ENCODE measurements at places on chromosomes 7 and 10.

GRCh38 chr10:133438711-133439273 lies 14.4 kb upstream of the SPRN start:
- DNase-seq = no peak

- no peak for DNase-seq
Observed at GRCh38 chr7:1197997-1198625, 34.6 kb upstream of the UNCX start.

DNA sequence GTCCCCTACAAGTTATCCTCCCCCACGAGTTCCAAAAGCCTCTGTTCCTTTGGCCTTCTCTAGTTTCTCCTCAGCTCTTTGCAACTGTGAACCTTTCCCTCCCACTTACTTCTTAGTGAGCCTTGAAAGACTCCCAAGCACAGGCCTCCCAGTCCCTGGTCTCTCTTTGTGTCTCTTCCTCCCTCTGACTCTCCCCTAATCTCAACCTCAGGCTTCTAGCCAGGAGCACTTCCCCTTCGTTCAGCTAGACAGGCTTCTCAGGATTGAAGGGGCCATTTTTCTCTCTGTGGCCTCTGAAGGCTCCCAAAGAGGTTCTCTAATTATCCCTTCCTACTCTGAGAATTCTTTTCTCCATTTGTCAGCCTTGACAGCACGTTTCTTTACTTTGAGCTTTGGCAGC lies 50.2 kb upstream of the PHYHIPL start:
- no peak for DNase-seq

GRCh38 chr7:42932811-42933591 lies 825 bp downstream of the MRPL32 start:
- no peak for DNase-seq

DNA sequence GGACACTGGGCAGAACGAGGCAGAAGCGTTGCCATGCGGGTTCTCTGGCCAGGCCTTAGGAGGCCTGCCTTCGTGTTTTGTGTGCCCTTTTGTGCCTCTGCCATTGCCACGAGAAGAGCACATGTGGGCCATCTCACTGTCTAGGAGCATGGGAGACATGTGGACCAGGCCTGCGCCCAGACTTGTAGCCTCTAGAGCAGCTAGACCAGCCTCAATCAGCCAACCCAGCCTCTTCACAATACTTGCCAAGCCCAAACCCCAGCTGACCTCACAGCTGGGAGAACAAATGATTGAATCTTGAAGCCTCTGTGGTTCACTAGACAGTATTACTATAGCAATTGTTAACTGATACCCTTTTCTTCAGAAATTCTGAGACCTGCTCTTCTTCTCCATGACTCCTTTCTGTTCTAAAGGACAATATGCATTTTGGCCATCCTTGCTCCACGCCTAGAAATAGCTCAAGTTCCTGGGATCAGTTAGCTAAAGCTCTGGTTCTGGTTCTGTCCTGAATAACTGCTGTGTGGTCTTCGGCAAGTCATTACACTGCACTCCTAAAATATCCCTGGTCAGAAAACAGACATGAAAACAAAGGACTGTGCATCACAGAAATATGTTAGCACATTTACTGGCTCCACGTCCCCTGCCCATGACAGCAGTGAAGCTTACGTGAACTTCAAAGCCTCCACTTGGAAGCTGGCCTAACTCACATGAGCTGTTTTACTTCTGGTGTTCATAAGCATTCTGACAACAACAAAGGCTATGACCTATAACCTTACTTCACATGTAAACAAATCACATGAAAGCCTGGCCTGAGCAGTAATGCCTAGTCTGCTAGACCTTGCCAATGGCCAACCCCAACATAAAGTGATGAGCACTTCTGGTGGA lies 72.3 kb upstream of the MKRN1 start:
- DNase-seq = no peak

DNA sequence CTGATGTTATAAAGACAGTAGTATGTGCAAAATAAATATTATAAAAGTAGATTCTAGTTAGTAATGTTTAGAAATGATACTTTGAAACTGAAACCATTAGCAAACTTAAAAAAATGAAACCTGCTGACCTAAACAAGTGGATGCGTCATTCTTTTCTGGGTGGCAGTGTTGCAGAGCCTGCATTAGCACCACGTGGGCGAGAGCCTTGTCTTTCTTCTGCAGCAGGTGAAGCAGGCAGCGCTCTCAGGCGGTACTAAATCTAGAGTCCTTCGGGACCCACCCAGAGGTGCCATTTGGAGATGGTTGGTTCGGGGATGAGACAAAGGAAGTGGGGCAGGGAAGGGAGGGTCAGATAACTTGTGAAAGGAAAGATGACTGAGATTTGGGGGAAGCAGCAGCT lies 759.1 kb upstream of the IGFBP3 start:
- no peak for DNase-seq

GRCh38 chr7:150986099-150986512 lies 4.7 kb upstream of the NOS3 start:
- peak; percentile 39 for DNase-seq

DNA sequence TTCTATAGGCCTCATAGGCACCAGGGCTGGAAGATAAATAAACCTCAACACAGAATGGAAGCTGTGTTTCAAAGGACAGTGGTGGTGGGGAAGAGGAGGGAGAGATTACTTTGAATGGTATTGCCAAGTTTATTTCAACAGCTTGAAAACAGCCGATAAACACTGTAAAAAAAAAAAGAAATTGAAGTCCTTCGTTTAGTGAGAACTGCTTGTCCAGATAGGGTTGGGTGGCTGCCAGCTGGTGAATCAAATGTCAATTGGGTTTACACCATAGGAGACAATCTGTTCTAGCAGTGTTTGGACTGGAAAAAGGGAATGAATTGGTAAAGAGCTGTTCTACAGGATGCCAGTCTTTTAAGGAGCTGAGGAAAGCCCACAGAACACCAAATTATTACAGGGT lies 254.8 kb downstream of the PHF14 start:
- no peak for DNase-seq

DNA sequence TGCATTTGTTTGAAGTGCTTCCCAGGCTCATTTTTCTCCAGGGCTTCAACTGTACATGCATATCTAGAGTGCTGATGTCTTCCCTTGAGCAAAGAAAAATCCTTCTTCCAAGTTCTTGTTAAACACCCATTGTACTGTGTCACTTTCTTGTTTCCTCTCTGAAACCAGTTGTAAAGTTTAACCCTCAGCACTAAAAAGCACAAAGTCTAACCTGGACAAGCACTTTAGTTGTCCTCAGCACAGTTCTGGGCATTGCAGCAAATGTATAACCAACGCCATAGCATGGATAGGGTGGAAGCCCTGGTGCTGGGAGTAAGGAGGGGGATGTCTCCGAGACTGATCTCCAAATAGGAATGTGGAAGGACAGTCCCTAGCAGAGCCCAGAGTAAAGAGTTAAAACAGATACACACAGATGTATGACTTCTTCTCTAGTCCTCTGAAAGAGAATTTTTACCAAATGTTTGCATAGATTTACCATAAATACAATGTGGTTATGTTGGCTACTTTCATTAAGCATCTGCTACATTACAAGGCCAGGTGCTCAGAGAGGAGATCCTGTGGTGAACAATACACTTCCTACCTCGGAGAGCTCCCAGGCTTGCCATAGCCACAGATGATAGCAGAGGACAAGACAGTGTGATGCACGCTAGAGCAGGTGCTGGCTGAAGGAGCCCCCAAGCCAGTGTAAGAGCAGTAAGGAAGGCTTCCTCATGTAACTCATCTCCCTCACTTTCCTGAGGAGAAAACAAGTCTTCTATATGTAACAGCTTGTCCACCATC lies 57.0 kb downstream of the DNAJC12 start:
- no peak for DNase-seq

- no peak for DNase-seq
Observed at GRCh38 chr10:69096045-69096444, 8.1 kb downstream of the SRGN start.

GRCh38 chr7:141209454-141209853 lies 135.6 kb downstream of the TMEM178B start:
- DNase-seq = no peak

DNA sequence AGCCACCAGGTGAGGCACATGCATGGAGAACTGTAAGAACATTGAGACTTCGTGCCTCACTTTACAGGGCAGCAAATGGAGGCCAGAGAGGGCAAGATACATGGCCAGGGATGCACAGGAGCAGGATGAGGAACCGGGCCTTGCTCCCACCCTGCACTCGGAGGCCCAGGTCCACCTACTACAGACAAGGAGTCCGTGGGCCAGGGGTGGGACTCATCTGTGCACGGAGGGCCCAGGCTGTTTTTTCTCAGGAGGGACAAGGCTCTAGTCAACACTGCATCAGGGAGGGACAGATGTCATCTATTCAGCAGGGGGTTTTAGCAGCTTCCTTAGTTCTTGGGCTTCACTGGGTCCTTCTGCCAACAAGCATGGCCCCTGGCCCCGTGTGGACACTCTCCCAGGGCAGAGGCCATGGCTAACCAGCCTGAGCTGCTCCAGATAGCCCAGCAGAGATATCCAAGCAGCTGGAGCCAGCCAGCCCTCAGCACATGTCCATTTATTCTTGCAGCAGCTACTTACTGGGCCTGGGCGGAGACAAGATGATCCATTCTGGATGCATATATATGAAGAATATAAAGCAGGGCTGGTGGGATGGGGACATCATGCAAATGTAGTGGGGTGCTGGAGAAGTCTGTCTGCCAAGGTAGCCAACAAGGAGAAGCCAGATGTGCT lies 134.5 kb upstream of the RET start:
- no peak for DNase-seq

DNA sequence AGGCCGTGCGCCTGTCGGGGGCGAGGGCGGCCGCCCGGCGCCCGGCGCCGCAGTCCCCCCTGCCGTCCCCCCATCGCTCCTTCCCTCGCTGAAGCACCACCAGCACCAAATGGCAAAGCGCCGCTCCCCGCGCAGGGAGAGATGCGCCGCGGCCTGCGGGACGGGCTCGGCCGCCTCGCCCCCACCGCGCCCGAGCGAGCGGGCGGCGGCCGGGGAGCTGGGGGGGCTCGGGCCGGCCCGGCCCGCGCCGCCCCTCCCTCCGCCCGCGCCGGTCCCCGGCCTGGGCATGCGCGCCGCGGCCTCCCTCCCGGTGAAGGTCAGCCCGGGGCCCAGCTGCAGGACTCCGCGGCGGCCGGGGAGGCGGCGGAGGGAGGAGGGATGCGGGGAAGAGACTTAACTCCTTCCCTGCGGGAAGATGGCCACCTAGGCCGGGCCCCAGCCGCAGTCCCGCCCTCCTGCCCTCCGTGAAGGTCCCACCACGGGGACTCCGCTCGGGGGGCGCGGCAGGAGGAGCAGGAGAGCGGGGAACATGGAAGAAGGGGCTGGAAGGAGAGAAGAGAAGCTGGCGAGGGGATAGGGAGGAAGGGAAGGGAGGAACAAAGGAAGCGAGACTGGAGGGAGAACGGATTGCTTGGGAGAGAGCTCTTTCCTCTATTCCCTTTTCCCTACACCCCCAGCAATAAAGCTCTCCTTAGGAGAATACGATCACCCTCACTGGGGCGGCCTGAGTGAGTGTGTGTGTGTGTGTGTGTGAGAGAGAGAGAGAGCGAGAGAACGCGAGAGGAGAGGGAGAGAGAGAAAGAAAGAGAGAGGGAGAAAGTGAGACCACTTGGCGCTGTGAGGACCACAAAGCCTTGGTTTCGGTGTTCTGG lies 3.4 kb upstream of the SMARCD3 start:
- peak; percentile 40 for DNase-seq

- DNase-seq = no peak
Observed at GRCh38 chr7:128962899-128963298, 25.2 kb downstream of the IRF5 start.

GRCh38 chr7:70116867-70117266 lies 518.6 kb downstream of the AUTS2 start:
- DNase-seq = no peak

GRCh38 chr10:20494474-20494873 lies 402.6 kb downstream of the NEBL start:
- DNase-seq = no peak

- peak; percentile 8 for DNase-seq
Observed at GRCh38 chr7:16847381-16847860, 34.4 kb downstream of the AGR3 start.

DNA sequence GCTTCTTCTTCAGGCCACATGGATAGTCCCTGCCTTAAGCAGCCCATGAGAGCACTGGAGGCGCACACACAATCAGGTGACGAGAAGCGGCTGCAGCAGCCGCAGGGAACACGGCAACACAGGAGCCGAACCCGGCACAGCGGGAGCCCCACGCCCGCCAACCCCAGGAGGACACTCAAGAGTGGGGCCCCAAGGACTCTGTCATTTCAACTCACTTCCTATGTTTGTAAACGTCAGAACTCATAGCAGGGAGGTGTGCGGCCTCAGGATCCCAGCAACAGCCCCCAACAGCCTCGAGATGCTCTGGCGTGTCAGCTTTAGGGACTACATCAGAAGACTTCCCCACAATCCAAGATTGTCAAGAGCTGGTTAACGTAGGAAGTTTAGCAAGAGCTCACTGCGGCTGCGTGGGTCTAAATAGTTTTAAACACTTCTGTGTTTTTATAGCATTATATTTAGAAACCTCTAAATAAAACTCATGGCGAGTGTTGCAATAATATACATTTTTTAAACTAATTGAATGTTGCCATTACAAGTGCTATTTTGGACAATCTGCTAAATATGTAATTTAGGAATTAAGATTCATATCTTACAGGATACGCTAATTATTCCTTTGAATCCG lies 123.4 kb downstream of the MAD1L1 start:
- no peak for DNase-seq

- no peak for DNase-seq
Observed at GRCh38 chr10:84290235-84290634, 38.2 kb upstream of the CCSER2 start.

DNA sequence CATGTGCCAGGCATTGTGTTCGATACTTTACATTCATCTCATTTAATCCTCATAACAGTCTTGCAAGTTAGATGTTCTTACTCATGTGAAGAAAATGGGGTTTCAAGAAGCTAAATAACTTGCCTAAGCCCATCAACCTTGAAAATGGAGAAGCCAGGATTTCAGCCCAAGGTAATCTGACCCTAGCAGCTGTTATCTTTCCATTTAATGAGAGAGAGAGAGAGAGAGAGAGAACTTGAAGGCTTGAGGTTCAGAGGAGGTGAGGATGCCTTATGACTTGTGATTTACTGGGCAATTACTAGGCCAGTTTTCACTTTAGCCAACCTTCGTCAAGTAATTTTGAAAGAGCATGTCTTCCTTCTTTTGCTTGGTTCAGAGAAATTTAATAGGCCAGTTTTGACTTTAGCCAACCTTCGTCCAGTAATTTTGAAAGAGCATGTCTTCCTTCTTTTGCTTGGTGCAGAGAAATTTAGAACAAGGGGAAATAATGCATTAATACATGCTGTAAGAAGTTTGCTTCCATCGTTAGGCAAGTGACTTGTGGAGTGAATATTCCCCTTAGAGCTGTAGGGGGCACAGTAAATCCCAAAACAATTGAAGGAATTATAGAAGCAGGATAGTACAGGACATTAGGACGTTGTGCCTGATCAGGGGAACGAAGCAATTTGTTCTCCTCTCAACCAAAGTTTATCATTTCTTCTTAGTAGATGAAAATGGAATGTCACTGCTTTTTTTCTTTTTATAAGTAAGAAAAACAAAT lies 143.0 kb upstream of the BMPER start:
- no peak for DNase-seq

DNA sequence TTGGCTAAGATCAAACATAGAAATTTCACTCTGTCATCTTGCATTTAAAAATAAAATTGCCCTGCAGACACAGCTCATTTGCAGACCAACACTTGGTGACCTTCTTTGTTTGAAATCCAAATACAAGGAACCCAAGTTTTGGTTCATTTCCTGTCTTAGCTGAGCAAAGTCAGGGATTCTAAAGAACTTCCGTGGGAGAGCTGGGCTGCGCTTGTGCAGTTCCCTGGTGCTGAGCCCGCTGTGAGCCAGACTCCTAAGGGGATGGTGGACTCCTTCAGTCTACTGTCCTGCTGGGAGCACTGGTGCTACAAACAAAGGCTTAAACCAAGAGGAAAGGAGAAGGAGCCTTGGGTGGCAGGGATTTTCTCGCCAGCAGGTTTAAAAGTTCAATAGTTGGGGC lies 60.0 kb downstream of the MYOF start:
- no peak for DNase-seq

All from NCI-H1417 treated with DMSO at 0.1 percent for 48 hours (cell line).